NCI-H2171 (cell line): ENCODE measurements at places on chromosomes 2 and 18.

DNA sequence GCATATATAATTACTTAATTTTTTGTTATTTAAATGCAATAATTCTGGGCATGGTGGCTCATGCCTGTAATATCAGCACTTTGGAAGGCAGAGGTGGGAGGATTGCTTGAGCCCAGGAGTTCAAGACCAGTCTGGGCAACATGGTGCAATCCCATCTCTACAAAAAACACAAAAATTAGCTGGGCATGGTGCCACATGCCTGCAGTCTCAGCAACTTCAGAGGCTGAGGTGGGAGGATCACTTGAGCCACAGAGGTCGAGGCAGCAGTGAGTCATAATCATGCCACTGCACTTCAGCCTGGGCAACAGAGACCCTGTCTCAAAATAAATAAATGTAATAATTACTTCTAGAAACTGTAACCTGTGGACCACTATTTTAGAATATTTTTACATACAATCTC lies 21.5 kb upstream of the TMEM87B start:
- no peak for DNase-seq

GRCh38 chr2:70978341-70979179 lies at the start of gene ANKRD53:
Gene ANKRD53 (plus strand): TSS chr2:70978630. CDS start chr2:70978646, 16 bp downstream.
- DNase-seq: no peak

- no peak for DNase-seq
These were observed 83.8 kb upstream of the SNTG2 start for GRCh38 chr2:866887-867286.

DNA sequence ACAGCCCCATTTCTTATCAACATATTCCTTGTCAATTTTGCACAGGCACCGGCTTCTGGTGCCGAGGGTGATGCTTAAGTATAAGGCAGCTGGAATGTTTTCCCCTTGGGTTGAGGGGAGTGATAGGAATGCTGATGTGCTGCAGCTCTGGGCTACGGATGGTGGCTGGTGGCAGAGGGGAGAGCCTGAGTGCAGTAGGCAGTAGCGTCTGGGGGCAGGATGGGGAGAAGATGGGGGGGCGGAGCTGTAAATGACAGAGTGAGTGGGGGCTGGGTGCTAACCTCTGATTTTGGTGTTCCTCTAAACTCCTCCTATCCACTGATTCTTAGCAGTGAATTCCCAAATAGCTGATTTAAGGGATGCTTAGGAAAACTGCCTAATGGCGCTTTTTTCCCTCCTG lies 20.7 kb downstream of the TMEM178A start:
- DNase-seq: no peak

DNA sequence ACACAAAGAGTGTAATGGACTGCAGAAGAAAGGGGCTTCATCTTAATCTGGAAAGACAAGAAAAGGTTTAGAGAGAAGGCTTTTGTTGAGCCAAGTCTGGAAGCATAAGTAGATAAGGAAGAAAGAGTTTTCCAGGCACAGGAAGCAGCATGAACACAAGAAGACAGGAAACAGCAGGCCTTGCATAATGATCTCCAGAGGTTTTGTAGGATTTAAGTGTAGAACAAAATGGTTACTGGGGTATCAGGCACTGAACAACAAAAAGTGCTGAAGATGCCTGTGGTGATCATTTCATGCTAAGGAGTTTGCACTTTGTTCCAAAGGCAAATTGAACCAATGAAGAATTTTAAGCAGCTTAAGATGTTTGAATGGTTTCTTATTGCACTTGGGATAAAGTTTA lies 281.6 kb upstream of the TANK start:
- DNase-seq: no peak

- DNase-seq: no peak
These were observed 352.4 kb downstream of the LRP1B start for GRCh38 chr2:141778315-141778835.

DNA sequence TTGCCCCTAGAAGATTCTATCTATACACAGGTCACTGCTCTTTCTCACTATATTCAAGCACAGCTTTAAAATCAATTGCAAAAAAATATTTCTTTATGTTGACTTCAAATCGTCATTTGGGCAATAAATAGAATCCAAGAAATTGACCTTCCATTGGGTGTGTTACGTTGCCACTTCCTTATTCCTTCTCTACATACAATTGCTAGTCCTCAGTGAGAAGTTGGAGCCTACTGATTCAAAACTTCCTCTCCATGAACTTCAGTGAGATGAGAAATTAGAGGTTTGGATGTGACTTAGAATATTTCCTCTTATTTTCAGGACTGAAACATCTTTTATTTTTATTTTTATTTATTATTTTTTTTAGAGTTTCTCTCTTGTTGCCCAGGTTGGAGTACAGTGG lies 40.3 kb downstream of the PMAIP1 start:
- no peak for DNase-seq

DNA sequence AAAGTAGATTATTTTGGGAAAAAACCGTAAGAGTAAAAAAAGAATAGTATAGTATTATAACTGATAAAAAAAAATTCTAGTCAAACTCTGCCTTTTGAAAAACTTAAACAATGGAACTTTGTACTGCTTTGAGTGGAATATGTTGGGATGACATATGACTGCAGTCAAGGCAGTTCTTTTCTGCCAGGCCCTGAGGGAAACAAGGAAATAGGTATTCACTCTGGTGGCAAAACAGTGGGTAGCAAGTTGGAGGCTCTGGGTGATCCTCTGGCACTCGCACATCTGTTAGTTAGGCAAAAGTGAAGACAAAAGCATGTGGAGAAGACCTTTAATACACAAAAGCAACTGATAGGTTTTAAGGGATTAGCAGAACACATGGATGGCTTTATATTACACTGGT lies 102.2 kb downstream of the ARHGEF33 start:
- DNase-seq: no peak

GRCh38 chr2:147327613-147328012 lies 517.2 kb upstream of the ACVR2A start:
- no peak for DNase-seq

GRCh38 chr2:147500229-147500628 lies 344.6 kb upstream of the ACVR2A start:
- no peak for DNase-seq

DNA sequence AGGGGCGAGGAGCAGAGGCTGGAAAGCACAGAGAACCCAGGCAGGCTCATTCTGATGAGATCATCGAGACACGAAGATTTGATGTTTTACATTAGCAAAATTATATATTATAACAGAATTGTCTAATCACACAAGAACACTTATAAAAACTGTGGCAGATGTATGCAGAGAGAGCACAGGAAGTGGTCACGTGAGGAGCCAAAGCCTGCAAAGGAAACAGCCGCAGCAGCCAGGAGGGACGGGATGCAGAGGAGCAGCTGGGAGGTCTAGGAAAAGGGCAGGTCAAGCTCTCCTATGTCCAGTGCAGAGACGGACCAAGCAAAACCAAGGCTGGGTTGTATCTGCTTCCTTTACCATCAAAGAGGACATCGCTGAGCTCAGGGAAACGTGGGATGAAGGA lies 355.1 kb upstream of the MYT1L start:
- no peak for DNase-seq

DNA sequence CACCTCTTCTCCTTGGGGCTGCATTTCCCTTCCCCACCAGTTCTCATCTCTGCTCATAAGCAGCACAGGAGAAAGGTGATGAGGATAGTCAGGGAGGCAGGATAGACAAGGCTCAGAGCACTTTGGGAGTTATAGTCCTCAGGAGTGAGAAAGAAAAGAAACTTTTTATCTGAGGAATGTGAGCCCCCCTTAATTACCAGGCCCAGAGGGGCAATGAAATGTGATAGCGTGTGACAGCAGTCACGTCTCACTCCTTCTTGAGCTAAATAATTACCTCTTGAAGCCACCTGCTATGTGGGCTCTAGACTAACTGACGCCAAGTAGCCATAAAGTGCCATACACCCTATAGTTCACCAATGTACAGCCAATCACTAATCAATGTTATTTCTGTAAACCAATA lies 105.8 kb downstream of the SPP2 start:
- peak; percentile 27 for DNase-seq

DNA sequence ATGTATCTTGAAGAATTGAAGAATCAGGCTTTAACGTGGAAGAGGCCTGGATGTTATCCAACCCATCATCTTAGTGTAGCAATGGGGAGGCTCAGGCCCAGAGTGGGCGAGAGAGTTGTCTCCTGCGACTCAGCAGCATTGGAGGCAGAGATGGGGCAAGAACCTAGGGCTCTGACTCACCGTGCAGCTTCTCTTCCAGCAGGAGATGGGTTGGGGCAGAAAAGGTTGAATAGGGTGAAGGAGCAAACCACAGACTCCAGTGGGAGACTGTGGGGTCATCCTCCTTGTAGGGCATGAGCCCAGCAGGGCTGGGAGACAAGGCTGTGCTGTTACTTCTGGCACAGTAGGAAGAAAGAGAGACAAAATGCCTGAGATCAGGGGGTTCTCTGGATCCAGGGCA lies 1.4 kb downstream of the IL36RN start:
- DNase-seq: no peak

- DNase-seq: no peak
These were observed 37.8 kb upstream of the ST8SIA5 start for GRCh38 chr18:46794607-46795006.

DNA sequence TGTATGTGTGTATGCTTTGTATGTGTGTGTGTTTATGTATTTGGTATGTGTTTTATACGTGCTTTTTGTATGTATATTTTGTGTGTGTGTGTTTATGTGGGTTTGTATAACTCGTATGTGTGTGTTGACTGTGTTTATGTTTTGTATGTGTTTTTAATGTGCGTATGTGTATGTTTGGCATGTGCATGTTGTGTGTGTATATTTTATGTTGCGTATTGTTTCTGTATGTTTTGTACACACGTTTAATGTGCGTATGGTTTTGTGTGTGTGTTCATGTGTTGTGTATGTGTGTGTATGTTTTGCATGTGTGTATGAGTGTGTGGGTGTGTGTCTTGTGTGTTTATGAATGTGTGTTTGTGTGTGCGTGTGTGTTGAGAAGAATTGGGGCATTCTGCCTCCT lies 55.2 kb upstream of the NCK2 start:
- DNase-seq: no peak

- no peak for DNase-seq
These were observed 165.2 kb downstream of the SLC8A1 start for GRCh38 chr2:40286721-40287120.

GRCh38 chr2:102193074-102193473 lies 6.3 kb downstream of the IL1RL2 start:
- DNase-seq: no peak

- no peak for DNase-seq
These were observed 2.1 kb downstream of the MDH1 start for GRCh38 chr2:63590626-63591408.

- DNase-seq: no peak
These were observed 62.9 kb downstream of the MEMO1 start for GRCh38 chr2:31947871-31948270.
